ENCODE measurements at places on chromosomes 6 and 20. TPM values are rescaled to one million over a fixed set of nuclear protein-coding genes. Genes with fewer than 3 reads are reported as not detected.

Gene HTR1B
- total RNA-seq: 0.18 TPM

Gene TP53TG5
- total RNA-seq: not detected

Gene EDN3
- total RNA-seq: 0.72 TPM

Gene TSBP1
- not detected for total RNA-seq

Gene UNC5CL
- total RNA-seq: 0.52 TPM

Gene MRPS10
- 42.0 TPM for total RNA-seq

Gene GTF3C6
- 78.0 TPM for total RNA-seq

Gene PI3
- 1.8 TPM for total RNA-seq

Measured in A549 treated with CORT108297 at 1 μM for 4 hours (cell line).